ENCODE measurements at places on chromosomes 7 and 10.
A peak's percentile ranks its signal among the peaks of the same experiment; 100 is the strongest.

DNA sequence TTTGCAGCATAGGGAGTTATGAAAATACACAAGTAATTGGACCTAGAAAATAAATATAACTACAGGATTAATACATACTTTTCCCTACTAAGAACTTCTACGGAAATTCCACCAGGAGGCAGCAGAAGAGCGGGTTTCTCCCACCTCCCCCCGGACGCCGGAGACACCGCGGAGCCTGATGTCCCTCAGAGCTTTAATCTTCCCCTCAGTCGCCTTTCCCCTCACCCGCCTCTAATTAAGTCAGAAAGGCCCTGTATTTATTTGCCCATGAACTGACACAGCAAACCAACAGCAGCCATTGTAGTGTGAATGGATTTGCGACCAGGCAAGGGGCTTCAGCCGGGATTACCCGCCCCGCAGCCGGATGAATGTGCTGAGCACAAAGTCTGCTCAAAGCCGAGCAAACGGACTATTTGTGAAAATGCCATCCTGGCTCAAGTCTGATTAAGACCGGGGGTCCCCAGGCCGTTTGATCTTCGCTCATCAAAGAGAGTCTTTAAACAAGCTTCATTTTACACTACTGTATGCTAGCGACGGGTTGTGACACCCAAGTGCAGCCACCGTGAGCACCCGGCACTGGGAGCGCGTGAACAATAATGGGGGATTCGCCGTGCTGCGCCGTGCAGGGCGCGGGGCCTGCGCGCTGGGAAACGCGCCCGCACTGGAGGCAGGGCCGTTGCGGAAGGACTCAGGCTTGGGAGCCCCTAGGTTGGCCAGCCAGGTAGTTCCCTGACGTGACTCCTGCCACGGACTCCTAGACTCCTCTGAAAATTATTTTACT is 5.6 kb upstream of the DKK1 start:
- peak; percentile 76 for DNase-seq

- DNase-seq: no peak
Measured at GRCh38 chr10:79060641-79061255, 8.0 kb upstream of the ZMIZ1 start.

DNA sequence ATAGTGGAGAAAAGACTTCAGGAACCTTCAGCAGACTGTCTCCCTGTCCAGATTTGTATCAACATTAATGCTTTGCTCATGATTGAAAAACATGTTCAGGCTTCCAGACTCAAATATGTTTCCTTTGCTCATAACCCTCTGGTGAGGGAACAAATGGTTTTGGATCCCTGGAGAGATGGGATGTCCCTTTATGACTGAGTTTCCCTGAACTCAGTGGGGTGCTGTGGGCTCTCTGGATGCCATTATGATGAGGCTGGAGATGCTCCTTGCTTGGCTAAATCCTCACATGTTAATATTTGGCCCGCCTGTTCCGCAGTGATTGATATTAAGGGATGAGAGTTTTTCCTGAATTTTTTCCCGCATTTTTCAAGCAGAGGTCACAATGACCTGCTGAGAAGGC is 749.4 kb downstream of the SUGCT start:
- no peak for DNase-seq

DNA sequence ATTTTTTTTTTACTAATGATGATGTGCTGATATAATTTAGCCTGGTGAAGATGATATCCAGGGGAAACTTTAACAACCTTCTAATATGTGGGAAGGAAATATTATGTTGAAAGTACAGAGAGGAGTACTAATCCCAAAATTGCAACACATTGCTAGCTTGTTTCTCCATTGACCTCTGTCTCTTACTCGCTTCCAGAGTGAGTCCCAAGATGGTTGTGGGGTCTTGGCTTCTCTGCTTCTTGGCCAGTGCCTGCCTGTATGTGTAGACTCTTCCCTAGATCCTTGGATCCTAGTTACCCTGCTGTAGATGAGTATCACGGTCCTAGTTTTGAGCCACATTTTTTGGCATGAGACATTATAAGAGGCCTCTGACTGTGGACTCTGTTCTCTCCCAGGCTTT is 17.5 kb downstream of the BMPER start:
- DNase-seq: no peak

GRCh38 chr10:72638586-72639440 is 12.9 kb upstream of the MICU1 start:
- no peak for DNase-seq

DNA sequence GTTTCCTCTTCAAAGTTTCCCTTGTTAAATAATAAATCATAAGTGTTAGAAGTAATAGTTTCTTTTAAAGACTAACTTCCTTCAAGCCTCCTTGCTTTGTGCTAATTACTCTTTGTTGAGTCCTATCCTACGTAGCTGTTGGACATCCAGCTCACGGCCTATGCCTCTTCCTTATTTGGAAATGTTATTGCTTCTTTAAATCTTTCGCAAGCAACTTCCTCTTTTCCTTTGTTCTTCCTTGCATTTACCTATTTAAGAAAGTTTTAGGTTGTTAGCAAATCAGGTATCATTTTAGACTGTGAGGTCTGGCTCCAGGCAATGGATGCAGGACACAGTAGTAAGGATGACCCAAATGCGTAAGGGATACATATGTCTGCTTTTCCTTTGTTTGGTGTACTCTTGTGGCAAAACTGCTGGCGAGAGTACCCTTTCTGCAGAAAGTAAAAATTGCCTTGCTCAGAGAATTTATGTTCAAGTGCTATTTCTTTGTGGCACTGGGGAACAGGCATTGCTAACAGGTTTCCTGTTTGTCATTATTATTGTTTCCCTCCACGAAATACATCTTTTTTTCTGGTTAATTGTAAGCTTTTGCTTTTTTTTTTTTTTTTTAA is 110.5 kb downstream of the DYNC2I1 start:
- no peak for DNase-seq

DNA sequence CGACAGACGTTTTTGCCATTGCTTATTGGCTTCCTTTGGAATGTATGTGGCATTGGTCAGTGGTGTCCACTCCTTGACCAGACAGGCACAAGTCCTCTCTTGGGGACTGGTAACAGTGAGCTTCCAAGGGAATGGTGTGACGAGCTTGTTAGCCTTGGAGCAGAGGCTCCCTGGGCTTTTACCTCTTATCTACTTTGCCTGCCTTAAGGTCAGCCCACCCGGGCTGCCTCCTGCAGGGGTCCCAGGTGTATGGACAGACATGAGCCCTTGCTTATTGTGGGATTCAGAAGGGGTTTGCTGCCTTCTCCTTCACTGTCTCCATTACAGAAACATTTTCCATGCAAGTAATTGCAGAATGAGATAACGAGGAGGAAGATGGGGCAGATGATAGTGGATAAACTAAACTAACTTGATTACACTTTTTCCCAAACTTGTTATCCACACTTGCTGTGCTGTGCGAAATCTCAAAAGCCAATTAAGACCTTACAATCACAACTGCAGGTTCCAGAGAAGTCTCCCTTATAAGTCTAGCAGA is 29.7 kb downstream of the PLPP4 start:
- DNase-seq: no peak

GRCh38 chr10:62818426-62819011 is 2.4 kb upstream of the EGR2 start:
- DNase-seq: peak; percentile 13

DNA sequence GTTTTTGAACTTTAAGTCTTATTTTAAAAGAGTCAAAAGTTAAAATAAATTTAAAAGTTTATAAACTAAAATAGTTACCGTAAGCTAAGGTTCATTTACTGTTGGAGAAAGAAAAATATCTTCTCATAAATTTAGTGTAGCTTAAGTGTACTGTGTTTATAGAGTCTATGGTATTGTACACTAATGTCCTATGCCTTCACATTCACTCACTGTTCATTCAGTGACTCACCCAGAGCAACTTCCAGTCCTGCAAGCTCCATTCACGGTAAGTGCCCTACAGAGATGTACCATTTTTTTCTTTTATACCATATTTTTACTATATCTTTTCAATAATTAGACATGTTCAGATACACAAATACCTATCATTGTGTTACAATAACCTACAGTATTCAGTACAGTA is 97.6 kb downstream of the PTN start:
- DNase-seq: peak; percentile 30

- no peak for DNase-seq
Measured at GRCh38 chr10:1114315-1114714, 58.1 kb downstream of the WDR37 start.

GRCh38 chr10:61821153-61821552 is 80.3 kb upstream of the ARID5B start:
- no peak for DNase-seq

DNA sequence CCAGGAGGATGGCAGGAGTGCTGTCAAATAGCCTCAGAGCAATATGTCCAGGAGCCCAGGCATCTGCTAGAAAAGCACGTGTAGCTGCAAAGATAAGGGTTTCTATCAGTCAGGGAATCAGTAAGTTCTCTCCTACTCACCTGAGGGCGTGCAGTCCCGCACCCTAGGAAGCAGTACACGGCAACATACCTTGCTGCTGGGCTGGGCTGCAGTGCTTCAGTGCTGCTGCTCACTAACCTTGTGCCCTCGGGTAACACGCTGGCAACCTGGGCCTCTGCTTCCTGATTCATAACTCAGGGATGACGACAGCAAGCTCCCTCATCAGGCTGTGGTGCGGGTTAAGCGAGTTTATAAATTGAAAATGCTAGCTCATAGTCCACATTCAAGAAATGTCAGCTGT is 29.5 kb upstream of the CCNY start:
- DNase-seq: no peak

DNA sequence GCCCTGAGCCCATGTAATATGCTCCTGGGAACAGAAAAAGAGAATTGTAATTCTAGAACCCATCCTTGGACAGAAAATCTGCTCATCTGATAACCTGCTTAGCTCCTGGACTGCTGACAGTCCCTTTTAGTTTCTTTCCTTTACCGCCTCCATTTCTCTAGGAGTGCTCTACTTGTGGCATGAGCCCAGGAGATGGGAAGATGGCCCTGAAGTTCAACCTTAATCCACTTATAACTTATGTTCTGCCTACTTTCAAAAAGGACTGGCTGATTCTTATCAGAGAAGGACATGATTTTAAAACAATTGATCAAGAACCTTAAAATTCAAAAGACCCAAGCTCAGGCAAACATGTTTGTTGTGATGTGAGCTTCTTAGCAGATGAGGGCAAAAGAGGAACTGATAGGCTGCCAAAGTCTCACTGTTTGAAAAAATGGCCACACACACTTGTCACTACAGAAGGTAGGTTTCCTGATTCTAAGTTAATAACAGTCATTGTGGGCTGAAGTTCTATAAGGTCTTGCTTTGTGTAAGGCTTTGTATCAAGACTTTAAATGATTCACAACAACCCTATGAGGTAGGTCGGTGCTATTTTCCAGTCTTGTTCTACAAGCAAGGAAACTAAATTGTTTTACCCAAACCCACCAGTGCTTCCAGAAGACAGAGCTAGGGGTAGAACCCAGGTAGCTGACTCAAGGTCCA is 94.3 kb upstream of the AFAP1L2 start:
- DNase-seq: no peak

DNA sequence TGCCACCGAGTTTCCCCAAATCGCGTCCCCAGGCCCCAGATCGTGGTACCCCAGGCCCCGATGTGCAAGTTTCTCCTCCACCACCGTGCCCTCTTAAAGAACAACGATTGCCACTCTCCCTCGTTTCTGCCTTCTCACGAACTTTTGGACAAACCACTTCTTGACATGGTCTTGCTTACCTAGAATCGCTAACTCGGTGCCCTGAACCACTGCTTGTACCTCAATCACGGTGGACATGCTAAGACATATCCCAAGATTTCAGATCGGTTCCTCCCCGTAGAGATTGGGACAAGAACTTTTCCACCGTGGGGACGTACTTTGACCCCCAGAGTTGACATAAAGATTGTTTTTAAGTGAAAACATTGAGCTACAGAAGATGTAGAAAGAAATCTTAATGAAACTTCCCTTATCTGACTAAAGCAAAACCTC is 477 bp upstream of the ZC3HAV1 start:
- DNase-seq: no peak

DNA sequence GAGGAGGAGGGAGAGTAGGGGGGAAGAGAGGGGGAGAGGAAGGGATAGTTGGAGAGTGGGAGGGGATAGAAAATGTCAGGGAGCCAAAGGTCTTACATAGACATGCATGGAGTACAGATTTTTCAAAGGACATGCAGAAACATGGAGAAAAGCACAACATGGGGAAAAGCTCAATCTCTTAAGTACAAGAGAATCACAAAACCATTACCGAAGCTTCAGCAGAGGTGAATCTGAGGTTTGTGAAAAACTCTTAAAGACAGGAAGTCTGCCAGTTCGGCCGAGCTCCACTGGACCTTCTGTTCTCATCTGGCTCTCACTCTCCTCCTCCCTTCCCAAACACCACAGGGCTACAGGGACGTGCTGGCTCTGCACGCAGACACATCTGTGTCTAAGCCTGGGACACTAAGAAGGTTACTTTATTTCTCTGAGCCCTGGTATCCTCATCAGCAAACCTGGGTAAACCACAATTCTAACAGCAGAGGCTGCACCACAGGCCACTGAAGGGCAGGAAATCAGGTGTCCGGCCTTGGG is 133.9 kb downstream of the COBL start:
- DNase-seq: no peak

DNA sequence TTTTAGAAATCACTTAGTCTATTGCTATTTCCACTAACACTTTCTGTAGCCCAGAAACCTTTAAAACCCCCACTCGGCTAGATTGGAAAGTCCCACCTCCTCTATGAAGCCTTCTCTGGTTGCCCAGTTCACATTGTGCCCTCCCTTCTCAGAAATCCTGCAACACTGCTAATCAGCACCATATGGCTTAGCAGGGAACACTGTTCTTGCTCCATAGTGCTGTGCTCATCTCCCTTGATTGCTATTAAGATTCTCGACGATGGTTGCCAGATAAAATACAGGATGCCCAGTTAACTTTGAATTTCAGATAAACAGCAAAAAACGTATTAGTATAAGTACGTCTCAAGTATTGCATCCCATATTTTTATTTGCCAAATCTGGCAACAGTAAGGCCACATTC is 40.1 kb upstream of the XPNPEP1 start:
- DNase-seq: no peak

GRCh38 chr7:69130396-69130795 is 467.9 kb upstream of the AUTS2 start:
- DNase-seq: no peak

- no peak for DNase-seq
Measured at GRCh38 chr10:26468700-26469099, 30.6 kb downstream of the APBB1IP start.

DNA sequence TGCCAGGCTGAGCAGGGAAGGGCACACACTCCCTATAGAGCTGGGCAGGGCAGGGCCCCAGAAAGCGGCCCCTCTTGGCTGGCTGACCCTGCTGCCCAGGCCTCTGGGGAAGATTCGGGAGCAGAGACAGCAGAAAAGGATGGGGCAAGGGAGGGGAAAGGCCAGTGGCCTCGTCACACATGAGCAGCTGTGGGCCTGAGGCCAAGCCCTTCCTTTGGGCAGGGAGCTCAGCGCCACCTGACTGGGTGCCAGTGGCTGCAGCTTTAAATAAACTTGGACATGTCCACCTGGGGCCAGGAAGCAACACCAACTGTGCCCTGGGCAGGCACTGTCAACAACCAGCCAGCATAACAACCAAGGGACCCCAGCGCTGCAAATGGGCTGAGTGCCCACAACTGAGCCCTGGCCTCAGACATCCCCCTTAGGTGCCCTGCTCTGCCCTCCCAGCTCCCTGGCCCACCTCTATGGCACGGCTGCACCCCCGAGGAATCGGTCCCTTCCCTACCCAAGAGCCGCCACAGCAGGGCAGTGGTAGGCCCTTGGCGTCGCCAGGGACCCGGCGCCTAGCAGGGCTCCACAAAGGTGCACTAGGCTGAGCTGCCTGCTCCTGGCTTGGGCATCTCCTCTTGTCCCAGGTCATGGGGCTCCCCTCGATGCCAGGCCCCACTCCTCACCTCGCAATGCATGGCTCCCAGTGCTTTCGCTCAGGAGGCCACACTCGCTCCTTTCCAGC is 2.6 kb downstream of the CAMK2B start:
- no peak for DNase-seq

Data from EL (cell line).